NCI-H69 (cell line): ENCODE measurements at places on chromosomes 16 and 17.

GRCh38 chr17:79504181-79504605 lies 106.7 kb downstream of the RBFOX3 start:
- DNase-seq, result no peak

- no peak for DNase-seq
Observed at GRCh38 chr16:59342669-59343068, 608.6 kb upstream of the GOT2 start.

GRCh38 chr16:60299241-60299776 lies 1565.2 kb upstream of the GOT2 start:
- no peak for DNase-seq

DNA sequence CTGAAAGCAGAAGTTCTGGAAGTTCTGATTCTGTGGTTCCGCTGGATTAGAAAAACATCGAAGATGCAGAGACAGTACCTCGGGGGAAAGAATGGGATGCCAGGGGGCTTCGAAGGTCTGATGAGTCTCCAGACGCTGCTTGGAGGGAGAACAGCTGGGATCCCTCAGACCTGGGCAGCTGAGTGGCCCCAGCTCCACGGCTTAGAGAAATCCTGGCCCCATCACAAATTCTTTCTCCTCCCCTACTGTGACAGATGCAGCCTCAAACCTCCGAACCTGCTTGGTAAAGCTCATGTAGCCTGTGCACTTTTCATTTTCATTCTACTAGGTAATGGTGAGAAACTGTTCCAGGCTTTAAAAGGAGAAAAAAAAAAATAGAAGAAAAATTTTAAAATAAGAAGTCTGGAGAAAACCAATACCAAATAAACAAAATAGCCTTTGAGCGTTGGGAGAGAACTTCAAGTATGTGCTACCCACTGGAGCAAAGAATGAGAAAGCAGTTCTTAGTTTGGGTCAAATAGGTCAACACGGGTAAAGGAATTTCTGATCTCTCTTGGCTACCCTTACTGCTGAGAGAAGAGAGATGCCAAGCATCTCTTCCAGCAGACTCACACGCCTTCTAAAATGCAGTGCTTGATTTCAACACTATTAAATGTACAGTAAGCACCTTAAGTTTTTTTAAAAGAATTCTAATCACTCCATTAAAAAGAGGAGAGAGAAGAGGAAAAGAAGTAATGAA lies 19.9 kb downstream of the MAF start:
- no peak for DNase-seq

DNA sequence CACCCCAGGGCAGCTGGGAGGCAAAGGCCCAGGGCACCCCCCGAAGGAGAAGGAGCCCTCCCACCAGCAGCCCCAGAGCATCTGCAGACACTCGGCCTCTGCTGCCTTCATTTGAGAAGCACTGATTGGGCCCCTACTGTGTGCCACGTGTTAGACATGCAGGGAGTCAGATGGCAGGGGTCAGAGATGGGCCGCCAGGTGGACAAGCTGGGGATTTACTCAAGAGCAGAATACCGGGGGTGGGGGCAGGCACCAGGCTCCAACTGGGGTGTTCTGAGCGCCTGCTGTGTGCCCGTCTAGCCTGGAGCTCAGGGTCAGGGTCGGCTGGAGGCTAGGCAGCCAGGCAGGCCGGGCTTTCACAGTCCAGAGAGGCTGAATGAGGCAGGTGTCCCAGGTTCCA lies 18.7 kb downstream of the TPSG1 start:
- DNase-seq, result peak; percentile 65

GRCh38 chr17:41970901-41971331 lies 4.3 kb downstream of the CNP start:
- no peak for DNase-seq

DNA sequence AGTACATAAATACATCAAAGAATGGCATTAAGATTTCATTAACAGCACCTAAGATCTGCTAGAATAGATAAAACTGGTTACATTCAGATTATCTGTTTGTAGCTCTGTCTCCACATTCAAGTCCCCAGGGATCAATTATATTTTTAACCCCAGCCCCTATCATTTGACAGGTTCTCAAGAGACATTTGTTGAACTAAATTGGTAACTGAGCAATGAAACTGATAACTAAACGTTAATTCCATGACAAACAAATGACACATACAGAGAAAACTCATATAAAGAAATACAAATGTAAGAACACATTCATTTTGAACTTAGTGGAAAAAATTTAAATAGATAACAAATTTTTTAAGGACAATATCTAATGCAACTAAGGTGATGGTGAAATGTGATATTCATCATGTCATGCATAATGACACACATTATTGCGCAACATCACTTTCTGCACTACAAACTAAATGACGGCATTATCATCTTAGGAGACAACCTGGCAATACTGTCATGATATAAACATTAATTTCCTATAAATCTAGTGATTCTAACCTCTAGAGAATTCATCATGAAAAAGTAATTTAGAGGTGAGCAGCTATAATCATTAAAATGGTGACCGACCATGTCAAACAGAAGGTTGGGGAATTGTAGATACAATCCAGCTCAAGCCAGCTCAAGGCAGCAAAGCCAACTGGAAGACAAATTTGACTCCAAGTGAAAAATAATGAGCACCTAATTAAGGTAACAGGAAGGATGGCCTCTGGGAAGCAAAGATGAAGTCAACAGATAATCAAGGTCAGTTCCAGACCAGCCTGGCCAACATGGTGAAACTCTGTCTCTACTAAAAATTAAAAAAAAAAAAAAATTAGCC lies 9.5 kb downstream of the ARHGAP17 start:
- peak; percentile 17 for DNase-seq

- DNase-seq, result no peak
Observed at GRCh38 chr16:47626246-47626645, 165.1 kb downstream of the PHKB start.

DNA sequence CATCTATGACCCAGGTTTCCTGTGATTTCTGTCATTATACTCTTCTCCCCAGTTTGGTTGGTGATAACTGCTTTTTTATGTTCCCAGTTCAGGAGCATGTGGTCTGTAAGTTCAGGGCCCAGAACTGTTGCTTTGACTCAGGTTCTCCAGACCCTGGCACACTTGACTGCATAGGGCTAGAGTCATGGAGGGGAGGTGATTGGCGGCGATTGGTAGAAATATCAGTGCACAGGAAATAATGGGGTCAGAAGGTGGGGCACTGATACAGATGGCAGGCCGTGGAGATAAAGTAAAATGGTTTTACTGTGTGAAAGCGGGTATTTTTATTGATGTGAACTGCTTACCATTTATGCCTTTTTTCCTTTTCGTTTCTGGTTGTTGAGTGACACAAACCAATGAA lies 28.7 kb downstream of the TAC4 start:
- DNase-seq, result no peak

GRCh38 chr16:68217506-68217905 lies 18.4 kb downstream of the ESRP2 start:
- no peak for DNase-seq

DNA sequence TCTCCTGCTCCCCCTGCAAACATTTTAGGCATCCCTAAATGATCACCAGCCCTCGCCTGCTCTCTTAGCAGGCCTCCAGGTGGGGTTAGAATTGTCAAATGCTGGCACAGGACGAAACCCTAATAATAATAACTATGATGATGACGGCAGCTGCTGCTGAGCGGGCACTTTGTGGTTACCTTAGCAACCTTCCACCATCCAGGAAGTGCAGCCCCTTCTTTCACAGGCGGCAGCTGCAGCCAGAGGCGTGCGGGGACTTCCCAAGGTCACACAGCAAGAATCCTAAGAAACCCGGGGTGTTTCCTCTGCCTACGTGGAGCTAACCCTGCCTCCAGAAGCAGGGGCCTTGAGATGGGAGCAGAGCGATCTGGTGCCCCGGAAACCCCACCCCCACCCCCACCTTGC lies 22.4 kb upstream of the EIF1 start:
- peak; percentile 93 for DNase-seq

DNA sequence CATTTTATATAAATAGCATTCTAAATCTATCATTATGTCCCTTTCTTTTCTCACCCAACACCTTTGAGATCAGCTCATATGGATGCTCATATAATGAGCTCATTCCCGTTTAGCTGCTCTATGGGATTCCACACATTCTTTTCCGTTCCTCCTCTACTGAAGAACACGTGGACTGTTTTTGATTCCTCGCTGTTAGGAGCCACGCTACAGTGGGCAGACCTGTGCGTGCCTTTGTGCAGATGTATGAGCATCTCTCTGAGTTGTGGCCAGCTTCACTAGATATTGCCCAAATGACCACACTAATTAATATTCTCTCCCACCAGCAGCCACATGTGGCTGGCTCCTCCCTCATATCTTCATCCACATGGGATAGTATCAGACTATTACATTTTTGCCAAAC lies 6.0 kb upstream of the TNFRSF13B start:
- no peak for DNase-seq

DNA sequence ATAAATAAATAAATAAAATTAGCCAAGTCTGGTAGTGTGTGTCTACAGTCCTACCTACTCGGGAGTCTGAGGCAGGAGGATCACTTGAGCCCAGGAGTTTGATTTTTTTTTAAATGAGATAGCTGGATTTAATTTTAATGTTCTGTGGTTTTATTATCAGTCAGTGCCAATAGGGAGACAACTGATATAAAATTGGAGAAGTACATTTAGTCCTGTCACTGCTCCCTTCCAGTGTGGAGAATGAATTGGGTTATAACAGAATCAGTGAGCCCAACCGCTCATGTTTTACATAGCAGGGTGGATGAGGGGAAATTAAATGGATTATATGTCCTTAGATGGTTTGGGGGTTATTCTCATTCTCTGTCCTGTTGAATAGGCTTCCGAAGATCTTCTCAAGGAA lies 6.2 kb downstream of the NME1 start:
- DNase-seq, result no peak

DNA sequence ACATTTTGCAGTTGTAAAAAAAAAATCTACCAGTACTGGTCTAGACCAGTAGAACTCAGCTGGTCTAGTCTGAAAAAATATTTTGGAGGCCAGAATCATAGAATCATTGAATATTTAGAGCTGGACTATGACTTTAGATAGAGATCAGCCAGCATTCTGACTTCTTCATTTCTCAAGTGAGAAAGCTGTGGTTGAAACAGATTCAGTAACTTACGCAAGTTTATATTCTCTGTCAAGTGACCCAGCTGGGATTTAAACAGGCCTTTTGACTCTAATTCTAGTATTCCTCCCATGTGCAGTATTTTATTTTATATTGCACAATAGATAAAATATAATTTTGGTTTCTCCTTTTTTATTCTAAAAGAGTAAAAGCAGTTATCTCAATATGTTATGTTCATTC lies 4.9 kb downstream of the TNRC6A start:
- no peak for DNase-seq

- DNase-seq, result no peak
Observed at GRCh38 chr16:15608398-15609285, 34.3 kb downstream of the MARF1 start.

DNA sequence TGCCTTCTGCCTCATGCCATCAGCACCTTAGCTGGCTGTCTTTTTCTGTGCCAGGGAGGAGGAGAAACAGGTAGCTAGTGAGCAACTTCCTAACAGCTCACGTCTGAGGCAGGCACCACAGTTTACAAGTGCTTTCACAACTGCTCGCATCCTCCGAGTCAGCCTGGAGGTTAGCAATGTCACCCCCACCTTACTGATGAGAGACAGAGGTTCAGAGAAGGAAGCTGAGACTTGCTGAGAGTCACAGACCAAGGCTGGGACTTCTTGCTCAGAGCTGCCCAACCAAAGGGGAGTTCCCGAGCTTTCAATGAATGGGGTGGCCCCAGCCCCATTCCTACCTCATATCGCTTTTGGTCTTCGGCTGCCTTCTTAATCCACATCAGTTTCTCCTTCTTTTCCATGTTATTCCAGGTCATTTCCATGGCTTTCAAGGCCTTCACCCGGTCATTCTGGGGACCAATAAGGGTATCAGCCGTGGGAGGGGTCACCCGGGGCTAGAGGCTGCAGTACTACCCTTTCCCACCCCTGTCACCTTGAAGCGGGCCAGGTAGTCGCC lies 9.6 kb downstream of the UBTF start:
- no peak for DNase-seq

DNA sequence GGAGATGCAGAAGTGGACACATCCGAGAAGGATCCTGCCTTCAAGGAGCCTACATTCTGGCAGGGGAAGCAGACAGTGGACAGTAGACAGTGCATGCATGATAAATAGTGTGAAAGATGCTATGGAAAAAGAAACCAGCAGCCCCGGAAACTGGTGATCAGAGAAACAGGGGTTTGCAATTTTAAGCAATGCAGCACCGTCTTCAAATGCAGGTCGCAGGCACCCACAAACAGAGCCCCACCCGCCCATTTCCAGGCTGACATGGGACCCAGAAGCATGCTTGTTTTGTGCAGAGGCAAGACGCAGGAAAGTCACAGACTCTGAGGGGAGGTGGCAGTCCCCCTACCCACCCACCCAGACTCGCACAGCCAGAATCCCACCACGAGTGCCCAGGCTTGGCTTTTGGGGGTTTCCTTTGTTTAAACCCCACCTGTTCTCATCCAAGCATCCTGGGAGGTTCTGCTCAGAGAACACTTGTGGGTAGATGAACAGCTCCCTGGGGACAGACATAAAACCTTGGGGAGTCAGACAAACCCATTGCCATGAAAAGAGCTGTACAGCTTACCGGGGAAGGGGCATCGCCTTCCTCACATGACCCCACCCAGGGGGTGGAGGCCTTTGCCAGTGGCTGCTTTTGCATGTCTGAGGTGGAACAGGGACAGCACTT lies 114.3 kb downstream of the MGAT5B start:
- no peak for DNase-seq

- DNase-seq, result no peak
Observed at GRCh38 chr17:60396412-60396811, 4.5 kb upstream of the USP32 start.

DNA sequence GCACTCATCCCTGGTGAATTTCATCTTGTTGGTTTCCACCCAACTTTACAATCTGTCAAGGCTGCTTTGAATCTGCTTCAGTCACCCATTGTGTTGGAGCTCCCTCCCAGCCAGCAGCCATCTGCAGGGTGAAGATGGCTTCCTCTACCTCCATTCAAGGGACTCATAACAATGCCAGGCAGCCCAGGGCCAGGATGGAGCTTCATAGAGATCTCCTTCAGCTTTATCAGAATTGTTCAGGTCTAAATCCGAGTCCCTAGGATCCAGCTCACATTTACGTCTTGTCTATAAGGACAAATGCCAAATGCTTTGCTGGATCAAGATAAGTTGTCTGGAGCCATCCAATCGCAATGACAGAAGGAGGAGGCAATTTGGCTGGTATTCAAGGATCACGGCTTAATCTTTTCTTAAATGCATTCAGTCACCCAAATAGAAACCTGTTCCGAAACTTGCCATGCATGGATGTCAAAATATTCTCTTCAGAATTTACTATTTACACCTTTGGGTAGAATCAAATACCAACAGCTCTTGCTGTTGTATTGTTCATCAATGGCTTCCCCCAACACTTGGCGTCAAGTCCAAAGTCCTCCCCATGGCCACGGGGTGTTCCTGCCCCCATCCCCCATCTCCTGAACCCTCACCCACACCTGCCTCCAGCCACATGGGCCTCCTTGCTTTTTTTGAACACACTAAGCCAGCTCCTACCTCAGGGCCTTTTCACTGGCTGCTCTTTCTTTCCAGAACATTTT lies 3.8 kb upstream of the FAM171A2 start:
- DNase-seq, result no peak

GRCh38 chr17:8393470-8394231 lies 4.0 kb downstream of the RNF222 start:
- DNase-seq, result peak; percentile 4

GRCh38 chr17:83198366-83199341 lies 119.2 kb downstream of the METRNL start:
- DNase-seq, result no peak
